IMR-90 (cell line): ENCODE measurements at places on chromosomes 7 and 10. TPM values are rescaled to one million over a fixed set of nuclear protein-coding genes. Genes with fewer than 3 reads are reported as not detected.

The SSMEM1 gene
- total RNA-seq, result not detected in 2 replicates

The KIAA1549 gene
- total RNA-seq, result 1.1 and 1.3 TPM in 2 replicates

The CDC14C gene
- under 0.01 TPM in 2 replicates for total RNA-seq

The SORBS1 gene
- under 0.01 and 0.18 TPM in 2 replicates for total RNA-seq

The ELOVL3 gene
- total RNA-seq, result 0.28 and 0.36 TPM in 2 replicates

The HSPA12A gene
- total RNA-seq, result 16.1 and 18.6 TPM in 2 replicates

The SPDYE9 gene
- total RNA-seq, result not detected in 2 replicates

The LHFPL3 gene
- not detected in 2 replicates for total RNA-seq

The PPP1R9A gene
- total RNA-seq, result not detected in 2 replicates

The EPDR1 gene
- under 0.01 TPM in 1 of 2 replicates, not detected in the other for total RNA-seq

The EPO gene
- not detected in 2 replicates for total RNA-seq

The PPP1R3A gene
- total RNA-seq, result not detected in 2 replicates

The PRKAG2 gene
- total RNA-seq, result 15.4 and 25.6 TPM in 2 replicates

The MMRN2 gene
- 0.56 and 1.8 TPM in 2 replicates for total RNA-seq

The DLD gene
- total RNA-seq, result 120 and 361 TPM in 2 replicates

The NPFFR1 gene
- not detected in 2 replicates for total RNA-seq

The GHRHR gene
- not detected in 2 replicates for total RNA-seq

The SYPL1 gene
- 19.0 and 35.6 TPM in 2 replicates for total RNA-seq
